ENCODE measurements at places on chromosomes 11 and 22.

GRCh38 chr11:44946263-44946662, 4.4 kb downstream of the TP53I11 start:
- DNase-seq: no peak

DNA sequence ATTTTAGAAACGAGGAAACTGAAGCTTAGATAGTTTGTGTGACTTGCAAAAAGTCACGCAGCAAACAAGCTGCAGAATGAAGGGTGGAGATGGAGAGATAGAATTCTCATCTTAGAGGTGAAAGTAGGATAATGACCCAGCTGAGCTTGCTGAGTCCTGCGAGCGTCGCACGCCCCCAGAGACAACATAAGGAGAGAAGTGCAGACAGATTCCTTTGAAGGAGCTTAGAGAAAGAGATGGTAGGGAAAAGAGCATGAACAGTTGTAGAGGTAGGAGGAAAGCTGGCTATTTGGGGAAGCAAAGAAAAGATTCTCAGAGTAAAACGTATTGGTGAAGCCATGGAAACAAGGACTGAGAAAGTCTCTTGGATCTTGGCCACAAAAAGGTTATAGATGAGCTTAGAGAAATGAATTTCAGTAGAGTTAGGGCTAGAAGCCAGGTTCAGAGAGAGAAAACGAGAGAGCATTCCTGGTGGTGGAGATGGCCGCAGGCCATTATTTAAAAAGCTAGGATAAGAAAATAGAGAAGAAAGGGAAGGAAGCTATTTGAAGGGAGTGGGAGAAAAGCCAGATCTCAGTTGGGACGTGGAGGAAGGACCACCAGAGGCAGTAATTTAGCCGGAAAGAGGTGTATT, 44.8 kb downstream of the FAM83F start:
- no peak for DNase-seq

GRCh38 chr11:59551659-59552521, 40.6 kb downstream of the OR4D9 start:
- DNase-seq: no peak

DNA sequence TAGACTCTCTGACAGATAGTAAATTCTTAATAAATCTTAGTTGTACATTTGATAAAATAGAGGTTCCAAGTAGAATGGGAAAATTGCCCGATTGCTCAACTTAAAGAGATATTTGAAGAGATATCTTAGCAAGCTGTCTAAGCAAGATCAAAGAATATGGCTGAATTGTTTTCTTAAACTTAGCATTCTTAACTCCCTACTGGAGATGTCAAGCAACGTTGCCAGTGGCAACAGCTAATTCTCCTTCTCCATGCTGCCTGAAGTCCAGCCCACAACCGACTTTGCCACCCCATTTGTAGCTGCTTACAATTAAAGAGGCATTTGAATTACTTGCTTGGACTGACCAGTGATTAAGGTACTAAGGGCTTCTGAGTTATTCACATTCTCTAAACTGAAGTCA, 94.4 kb downstream of the FAM181B start:
- no peak for DNase-seq

- no peak for DNase-seq
Measured at GRCh38 chr11:93017821-93018690, 48.6 kb downstream of the MTNR1B start.

DNA sequence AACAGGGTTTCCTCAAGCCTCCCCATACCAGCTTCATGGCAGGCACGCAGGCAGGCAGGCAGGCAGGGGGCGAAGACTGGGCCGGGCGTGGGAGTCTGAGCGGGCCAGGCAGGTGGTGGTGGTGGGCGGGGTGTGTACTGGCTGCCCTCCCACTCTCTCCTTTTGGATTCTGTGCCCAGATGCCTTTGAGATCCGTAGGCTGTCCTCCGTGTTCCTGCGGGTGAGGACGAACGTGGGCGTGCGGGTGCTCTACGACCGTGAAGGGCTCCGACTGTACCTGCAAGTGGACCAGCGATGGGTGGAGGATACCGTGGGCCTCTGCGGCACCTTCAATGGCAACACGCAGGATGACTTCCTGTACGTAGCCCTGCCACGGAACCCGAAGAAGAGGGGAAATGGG, 23.0 kb downstream of the OTOG start:
- DNase-seq: no peak

- DNase-seq: no peak
Measured at GRCh38 chr11:390175-390574, 3.8 kb upstream of the PKP3 start.

GRCh38 chr11:65132988-65133700, 1.2 kb downstream of the SYVN1 start:
- DNase-seq: no peak

DNA sequence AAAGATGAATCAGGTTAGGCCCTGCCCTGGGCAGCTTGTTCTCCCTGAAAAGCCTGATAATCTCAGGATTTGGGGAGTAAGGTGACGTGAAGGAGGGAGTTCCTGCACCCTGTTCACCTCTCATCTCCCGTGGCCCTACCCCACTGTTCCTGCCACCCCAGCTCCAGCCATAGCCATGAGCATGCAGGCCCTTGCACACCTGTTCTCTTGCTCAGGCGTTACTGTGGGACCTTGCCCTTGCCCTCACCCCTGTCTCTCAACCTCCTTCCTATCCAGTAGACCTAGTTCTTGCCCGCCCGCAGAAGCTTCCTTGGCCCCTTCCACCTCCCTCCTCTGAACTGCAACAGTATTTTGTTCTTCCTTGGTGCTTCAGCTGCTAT, 15.0 kb downstream of the TSKU start:
- no peak for DNase-seq

- DNase-seq: no peak
Measured at GRCh38 chr22:49810363-49811019, 17.2 kb downstream of the BRD1 start.

DNA sequence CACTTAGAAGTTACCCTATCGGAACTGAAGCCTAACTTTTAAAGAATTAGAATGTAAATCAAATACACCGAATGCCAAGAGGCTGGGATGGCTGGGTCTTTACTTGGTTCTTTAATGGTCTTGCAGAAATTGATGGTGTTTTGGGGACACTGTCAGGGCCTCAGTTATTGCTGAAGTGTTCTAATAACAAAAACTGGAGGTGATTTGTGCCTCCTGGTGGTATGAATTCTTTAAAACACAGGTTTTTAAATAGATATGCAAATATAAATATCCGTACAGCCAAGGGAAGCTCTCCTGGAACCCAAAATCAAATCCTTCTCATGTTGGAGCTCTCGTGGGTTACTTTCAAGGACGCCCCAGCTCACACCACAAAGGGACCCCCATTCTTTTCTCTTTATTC, 19.3 kb upstream of the TMPRSS5 start:
- DNase-seq: no peak

DNA sequence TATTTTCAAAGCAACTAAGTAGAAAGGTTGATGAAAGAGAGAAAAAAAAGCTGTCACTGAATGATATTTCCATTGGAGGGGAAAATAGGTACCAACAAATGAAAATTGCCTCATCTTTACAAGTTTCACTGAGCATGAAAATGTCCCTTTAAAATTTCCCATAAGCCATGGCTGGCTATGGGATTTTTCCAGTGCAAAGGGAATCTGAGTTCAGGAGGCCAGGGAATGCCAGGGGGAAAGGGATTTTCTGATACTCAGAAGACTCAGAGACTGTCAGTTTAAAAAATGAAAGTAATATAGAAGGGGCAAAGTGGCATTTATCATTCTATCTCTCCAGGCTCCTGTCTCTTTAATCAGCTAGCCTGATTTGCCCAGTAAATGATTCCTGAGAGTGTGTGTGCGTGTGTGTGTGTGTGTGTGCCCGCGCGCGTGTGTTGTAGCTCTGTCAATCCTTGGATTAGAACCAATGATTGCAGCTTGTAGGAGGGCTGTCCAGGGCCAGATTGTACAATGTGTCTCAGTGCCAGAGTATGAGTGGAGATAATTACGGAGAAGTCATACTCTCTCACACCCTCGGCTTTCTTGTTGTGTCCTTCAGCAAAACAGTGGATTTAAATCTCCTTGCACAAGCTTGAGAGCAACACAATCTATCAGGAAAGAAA, at the start of gene NTM:
Gene NTM (plus strand): TSS at position 526 of the 662 bp plus-strand sequence.
- DNase-seq: no peak

- no peak for DNase-seq
Measured at GRCh38 chr22:23850136-23850611, 7.5 kb upstream of the SLC2A11 start.

DNA sequence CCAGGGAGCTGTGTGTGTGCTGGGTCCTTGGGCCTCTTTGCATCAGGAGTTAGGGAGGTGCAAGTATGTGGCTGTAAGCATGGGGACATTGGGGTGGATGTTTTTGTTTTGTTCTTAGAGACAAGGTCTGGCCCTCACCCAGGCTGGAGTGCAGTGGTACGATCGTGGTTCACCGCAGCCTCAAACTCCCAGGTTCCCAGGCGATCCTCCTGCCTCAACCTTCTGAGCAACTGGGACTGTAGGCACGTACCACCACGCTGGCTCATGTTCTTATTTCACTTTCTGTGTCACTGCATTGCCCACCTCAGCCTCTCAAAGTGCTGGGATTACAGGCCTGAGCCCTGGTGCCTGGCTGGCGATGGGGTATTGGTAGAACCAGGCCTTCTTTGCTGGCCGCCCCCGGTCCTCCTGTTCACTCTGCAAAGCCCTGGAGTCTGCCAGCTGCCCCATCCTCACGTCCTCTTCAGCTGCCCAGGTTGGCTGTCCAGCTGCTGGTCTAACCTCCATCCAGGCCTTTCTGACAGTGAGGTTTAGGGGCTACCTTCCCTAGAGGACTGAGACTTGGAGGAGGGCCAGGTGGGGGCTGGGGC, 851 bp upstream of the GRAMD4 start:
- no peak for DNase-seq

DNA sequence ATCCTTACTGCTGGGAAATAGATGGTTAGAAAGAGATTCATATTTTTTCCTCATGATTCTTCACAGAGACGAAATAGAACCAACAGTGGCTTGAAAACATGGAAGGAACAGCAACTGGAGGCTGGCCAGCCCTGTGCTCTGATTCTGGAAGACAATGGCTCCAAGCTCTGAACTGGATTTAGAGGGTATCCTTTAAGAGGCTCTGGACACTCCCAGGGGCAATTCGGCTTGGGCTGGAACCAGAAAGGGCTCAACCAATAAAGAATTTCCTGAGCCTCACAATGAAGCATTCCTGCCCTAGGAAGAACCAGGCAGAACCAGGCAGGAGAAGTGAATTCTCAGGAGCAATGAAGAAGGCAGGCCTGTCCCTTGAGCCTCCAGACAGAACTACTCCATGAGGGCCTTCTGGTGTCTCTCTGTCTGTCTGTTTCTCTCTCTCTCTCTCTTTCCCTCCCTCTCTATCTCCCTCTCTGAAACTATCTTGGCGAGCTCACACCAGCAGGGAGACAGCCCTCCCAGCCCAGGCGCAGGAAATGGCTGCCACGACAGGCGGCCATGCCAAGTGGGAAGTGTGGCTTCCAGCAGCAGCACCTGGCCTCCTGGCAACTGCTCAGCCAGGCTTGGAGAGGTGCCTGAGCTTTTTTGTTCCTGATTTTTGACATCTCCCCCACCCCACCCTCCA, 93.3 kb downstream of the RCN1 start:
- DNase-seq: no peak

GRCh38 chr22:24095826-24096757, 85.0 kb downstream of the CABIN1 start:
- no peak for DNase-seq

- DNase-seq: no peak
Measured at GRCh38 chr11:111259896-111260295, 14.4 kb downstream of the POU2AF2 start.

- DNase-seq: no peak
Measured at GRCh38 chr11:209275-210121, 2.0 kb downstream of the RIC8A start.

DNA sequence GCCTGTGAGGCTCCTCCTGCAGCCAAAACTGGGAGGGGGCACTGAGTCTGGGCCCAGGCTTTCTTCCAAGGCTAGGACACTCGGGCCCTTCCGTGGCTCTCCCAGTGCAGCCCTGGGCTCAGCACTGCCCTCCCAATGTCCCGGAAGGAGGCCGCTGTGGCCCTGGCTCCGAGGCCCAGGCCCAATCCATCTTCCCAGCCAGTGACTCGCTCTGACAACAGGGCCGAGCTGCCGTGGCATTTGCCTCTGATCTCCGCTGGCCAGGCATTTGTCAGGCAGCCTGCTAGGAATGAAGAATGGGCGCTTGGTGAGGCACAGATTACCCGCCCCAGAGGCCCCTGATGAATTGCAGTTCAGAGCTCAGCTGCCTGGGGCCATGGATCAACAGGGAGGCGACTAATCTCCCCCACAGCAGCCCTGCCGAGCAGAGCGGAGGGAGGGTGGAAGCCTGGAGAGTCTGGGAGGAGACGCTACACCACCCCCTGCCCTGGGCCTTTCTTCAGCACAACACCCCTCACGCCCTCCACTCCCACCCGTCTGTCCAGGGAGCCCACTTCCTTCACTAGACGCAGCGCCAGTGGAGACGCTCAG, 8.3 kb downstream of the FXYD2 start:
- no peak for DNase-seq

DNA sequence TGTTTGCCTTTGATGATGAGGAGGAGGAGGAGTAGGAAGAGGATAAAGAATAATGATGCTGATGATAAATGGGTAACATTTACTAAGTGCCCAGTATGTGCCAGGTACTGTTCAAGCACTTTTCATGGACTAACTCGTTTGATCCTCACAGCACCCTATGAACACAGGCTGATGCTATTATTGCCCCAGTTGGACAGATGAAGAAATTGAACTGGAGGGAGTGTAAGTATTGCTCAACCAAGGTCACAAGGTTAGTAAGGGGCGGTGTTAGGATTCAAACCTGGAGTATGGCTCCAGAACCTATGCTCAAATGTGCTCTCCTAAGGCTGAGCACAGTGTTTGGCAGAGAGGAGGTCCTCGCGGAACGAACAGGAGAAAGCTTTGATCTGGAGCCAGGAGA, 78.6 kb downstream of the SYN3 start:
- DNase-seq: no peak

DNA sequence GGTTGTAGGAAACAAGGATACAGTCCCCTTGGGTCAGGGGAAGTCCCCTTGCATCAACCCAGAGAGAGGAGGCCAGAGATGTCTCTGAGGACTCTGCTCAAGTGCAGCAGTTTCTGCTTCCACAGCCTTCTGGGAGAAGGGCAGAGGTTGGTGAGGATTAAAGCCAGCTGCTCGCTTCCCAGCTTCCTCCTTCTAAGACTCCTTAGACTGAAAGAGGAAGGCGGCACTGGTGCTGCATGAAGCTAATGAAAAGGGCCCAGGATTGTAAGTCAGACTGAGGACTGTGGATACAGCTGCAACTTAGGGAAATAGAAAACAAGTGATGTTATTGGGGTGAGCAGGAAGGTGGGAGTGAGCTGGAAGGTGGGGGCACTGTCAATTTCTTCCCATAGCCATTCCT, at the start of gene OR52K1:
Gene OR52K1 (plus strand): TSS at position 202 of the 400 bp plus-strand sequence. CDS start 6,255 bp downstream, outside the sequence.
- no peak for DNase-seq
